ENCODE measurements at places on chromosomes 2 and 18. TPM values are rescaled to one million over a fixed set of nuclear protein-coding genes. Genes with fewer than 3 reads are reported as not detected.

Gene ELOA2
- total RNA-seq = not detected

Gene C2orf78
- not detected for total RNA-seq

Gene PDCD1
- total RNA-seq = not detected

Gene CXCR1
- not detected for total RNA-seq

Gene SLC38A11
- total RNA-seq = not detected

Gene SKOR2
- total RNA-seq = not detected

Gene CPO
- not detected for total RNA-seq

Gene RMC1
- 23.3 TPM for total RNA-seq

Gene IL36RN
- total RNA-seq = not detected

Measured in endothelial cell of coronary artery (primary cell).